ENCODE measurements at places on chromosomes 11 and 22.

- DNase-seq, result no peak
These were observed 51.5 kb upstream of the FGF3 start for GRCh38 chr11:69870766-69871165.

DNA sequence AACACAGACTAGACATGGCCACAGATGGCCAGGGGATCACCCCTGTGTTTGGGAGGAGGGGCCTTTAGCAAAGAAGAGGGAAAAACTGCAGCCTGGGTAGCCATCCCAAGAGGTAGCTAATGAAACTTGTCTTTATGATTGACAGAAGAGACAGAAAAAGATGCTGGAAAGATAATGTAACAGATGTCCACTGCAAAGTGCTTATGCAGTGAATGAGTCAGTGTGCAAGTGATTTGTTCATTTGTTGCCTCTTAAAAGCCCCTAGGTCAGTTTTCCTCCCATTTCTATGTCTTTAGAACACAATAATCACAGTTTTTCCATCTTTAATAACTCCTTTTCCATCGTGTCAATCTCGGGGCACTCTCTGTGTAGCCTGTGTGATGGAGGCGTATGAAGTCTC lies 57.2 kb downstream of the INSC start:
- no peak for DNase-seq

- no peak for DNase-seq
These were observed 815 bp upstream of the MS4A6A start for GRCh38 chr11:60183591-60184205.

- no peak for DNase-seq
These were observed 1.9 kb downstream of the HTR3B start for GRCh38 chr11:113906516-113906915.

DNA sequence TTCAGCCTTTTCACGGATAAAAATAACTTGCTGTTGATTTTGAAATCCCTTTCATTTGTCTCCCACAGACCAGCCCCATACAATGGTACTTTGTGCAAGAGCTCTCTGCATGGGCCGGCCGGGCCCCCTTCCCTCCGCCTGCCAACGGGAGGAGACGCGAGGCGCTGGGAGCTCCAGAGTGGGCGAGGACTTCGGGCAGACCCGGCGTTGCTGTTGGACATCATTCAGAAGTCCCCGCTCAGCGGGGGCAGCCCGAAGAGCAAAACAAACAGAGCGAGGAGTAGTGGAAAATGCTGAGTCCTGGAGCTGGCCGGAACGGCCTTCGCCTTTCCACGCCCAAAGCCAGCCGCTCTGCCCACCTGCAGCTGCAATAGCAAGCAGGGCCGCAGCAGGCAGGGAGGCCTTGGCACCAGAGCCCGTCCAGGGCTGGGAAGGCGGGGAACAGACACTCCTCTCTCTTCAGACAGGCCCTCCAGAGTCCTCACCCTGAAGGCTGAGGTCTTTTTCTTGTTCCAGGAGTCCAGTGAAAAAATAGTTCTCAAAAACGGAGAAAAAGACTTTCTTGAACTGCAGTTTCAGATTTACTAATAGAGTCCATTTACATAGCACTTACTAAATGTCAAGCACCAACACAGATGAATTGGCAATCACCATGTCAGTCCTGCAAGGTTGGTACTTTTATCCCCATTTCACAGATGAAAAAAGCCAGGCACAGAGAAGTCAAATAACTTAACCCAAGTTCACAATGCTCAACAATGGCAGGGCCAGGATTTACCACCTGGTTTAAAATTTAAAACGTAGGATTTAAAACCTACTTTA lies 135.5 kb downstream of the ETS1 start:
- no peak for DNase-seq

DNA sequence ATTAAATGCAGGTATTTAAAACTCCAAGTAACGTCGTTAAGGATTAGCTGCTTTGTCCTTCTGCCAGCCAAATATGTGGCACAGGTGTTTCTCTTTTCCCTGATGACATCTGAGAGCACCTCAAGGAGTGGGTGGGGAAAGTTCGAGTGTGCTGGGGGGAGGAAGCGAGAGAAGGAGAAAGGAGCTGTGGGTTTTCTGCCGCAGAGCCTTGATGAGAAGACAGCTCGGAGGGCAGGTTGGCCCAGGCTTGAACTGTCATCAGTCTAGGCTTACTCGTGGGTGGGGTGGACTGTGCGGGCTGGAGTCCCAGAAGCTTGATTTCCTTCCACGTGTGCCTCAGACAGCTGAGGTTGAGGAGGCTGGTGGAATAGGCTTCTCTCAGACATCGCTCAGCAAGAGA lies 15.2 kb upstream of the SORL1-AS1 start:
- DNase-seq, result peak; percentile 75

DNA sequence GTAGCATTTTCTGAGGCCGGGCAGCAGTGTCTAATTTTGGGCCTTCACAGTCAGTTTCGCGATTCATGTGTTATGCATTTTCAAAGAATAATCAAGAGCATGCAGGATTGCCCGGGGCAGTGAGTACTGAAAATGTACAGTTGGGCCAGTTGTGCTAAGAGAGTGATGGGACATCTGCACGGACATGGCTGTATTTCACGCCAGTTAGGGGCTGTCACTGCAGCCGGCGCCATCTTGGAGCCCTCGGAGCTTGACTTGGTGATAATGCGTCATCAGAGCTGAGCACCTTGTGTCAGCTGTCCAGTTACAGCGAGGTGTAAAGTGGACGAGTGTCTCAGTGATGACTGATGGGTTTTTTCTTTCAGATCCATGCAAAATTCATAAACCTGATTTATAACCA lies 188.9 kb downstream of the TBC1D22A start:
- no peak for DNase-seq

DNA sequence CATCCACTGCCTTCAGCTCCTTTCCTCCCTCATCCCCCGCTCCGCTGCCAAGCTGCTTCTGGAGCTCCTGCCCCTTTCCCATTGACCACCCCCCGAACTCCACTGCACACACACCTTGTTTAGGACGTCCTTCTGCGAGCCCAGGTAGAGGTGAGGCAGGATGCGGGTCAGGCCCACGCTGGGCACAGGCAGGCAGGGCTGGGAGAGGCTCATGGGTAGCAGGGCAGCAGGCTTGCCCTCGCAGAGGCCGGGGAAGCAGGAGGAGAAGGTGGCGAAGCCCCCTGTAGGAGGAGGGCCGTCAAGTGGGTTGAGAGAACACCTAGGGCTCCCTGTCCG lies 13.3 kb downstream of the DUSP8 start:
- no peak for DNase-seq

DNA sequence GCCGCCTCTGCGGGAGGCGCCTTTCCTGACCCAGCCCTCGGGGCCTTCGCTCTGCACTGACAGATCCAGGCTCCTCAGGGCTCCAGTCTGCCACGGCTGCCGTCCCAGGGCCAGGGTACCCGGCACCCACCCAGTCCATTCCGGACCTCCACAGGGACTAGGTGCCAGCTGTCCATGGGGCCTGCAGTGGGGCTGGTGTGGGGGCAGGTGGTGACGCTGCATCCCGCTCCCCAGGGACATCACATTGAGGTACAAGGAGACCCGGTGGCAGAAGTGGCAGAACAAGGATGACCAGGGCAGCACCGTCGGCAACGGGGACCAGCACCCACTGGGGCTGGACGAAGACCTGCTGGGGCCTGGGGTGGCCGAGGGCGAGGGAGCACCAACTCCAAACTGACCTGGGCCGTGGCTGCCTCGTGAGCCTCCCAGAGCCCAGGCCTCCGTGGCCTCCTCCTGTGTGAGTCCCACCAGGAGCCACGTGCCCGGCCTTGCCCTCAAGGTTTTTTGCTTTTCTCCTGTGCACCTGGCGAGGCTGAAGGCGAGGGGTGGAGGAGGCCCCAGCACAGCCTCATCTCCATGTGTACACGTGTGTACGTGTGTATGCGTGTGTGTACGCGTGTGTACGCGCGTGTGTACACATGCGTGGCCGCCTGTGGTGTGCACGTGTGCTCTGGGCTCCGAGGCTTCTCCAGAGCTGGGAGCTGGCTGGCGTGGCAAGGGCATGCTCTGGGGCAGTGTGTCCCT lies 16.7 kb downstream of the RNH1 start:
- DNase-seq, result no peak

DNA sequence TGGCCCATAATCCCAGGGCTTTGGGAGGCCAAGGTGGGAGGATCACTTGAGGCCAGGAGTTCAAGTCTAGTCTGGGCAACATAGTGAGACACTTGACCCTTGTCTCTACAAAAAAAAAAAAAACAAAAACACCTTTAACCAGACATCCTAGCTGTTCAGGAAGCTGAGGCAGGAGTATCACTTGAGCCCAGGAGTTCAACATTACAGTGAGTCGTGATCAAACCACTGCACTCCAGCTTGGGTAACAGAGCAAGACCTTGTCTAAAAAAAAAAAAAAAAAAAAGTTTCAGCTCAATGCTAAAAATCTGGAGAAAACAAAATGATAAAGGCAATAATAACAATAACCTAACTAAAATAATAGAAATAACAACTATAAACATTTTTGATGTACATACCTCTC lies 22.6 kb upstream of the APLP2 start:
- no peak for DNase-seq

- no peak for DNase-seq
These were observed 3.5 kb upstream of the RAB1B start for GRCh38 chr11:66264914-66265313.

GRCh38 chr11:45960387-45961095 lies 38.1 kb downstream of the LARGE2 start:
- no peak for DNase-seq

GRCh38 chr22:32776802-32777201 lies 24.7 kb upstream of the TIMP3 start:
- no peak for DNase-seq

DNA sequence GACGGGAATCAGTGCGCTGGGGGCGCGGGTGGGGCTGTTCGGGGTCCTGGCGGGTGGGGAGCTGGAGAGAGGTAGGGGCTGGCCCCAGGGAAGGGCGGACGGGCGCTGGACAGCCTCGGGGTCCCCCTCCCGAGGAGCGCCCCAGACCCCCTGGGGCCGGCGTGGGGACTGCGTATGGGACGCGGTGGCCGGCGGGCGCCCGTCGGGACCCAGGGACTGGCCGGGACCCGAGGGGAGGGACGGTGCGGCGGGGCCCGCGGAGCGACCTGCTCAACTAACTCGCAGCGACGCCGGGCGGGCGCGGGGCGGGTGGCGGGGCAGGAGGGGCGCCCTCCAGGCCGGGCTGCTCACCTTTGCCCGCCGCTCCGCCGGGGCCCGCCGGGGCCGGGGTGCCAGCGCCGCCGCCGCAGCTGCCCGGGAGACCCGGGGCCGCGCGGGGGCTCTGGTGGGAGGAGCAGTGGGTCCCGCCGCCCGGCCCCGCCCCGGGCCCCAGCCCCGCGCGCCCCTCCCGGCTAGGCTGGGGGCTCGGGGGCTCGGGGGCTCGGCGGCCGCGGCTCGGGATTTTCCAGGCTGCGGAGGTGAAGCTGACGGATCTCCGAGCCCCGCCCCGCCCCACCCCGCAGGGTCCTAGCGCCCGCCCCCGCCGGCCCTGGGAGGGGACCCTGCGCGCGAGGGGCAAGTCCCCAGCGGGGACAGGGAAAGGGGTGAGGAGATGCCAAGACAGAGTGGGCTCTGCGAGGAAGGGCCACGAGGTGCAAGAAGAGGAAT lies 12.3 kb downstream of the STARD10 start:
- DNase-seq, result peak; percentile 21

DNA sequence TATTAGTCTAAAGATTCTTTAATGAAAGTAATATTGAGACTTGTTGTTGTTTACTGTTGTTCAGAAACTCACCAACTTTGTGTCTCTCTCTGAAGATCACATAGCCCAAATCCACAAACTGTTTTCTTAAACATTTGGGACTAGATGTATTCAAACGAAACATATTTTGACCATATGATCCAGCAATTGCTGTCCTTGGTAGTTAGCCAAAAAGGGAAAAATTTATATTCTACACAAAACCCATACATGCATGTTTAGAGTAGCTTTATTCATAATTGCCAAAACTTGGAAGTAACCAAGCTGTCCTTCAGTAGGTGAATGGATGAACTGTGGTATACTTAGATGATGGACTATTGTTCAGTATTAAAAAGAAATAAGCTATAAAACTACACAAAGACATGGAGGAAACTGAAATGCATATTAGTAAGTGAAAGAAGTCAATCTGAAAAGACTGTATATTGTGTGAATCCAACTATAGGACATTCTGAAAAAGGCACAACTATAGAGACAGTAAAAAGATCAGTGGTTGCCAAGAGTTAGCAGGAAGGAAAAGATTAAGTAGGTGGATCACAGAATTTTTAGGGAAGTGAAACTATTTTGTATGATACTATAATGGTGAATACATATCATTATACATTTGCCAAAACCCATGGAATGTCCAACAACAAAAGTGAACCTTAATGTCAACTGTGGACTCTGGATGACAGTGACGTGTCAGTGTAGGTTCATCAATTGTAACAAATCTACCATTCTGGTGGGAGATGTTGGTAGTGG lies 442.9 kb downstream of the INSC start:
- DNase-seq, result no peak

DNA sequence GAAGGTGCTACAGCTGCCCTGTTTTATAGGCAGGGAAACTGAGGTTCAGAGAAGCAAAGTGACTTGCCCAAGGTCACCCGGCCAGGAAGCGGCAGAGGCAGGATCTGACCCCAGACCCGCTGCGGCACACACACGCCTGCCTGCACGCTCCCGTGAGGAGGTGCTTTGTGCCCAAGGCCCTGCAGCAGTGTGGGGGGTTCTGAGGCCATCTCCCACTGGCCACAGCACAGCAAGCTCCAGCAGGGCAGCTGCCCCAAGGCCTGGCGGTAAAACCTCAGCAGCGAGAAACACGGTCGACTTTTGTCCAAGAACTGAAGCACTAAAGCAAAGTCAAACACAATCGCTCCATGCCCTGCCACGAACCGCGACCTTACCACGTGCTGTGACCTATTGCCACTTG lies 42.7 kb downstream of the CDKN1C start:
- no peak for DNase-seq

DNA sequence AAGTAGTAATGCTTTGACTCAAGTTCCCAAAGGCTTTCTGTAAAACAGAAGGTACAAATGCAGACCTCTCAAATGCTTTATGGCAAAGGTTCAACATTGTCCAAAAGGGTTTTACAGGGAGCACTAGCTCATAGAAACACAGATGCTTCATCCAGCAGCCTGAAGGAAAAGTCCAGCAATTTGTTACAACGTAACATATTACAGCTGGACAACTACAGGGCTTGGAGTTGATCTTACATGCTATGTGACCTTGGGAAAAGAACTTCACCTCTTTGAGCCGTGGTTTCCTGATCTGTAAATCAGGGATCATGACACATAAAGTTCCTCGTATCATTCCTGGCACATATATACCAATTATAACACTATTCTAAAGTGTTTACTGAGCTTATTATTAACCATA lies 84.9 kb downstream of the DDIAS start:
- DNase-seq, result no peak

- peak; percentile 60 for DNase-seq
These were observed 3.6 kb downstream of the AHNAK start for GRCh38 chr11:62542750-62543567.

GRCh38 chr22:44658311-44658953 lies 43.6 kb upstream of the PRR5 start:
- no peak for DNase-seq

DNA sequence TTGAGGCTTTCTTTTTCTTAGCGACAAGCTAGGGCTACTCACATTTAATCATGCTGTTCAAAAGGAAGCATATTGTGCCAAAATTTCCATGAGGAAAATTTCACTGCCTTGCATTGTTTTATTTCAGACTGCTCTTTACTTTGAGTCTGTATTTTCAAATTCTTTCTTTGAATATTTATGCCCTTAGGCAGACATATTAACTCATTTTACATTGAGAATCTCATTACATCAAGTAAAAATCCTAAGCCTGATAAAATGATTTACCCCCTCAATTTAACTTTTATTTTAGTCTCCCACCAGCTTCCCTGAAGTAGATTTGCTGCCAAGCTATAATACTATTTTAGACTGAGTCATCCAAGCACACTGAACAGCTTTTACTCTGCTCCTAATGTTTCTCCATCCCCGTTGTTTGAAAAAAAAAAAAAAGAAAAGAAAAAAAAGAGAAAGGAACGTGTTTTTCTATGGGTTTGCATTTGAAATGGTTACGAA lies 189.3 kb upstream of the MTMR2 start:
- DNase-seq, result no peak

Measured in stimulated activated CD8-positive, alpha-beta memory T cell treated with anti-CD3 and anti-CD28 coated beads, Interleukin-15, amount 100 ng/mL, for 48 hours (primary cell).